Activated T-helper 1 cell treated with anti-CD3 and anti-CD28 coated beads, Interleukin-2, amount 50 U/mL, for 16 hours (primary cell): ENCODE measurements at places on chromosomes 3 and 15.
A peak's percentile ranks its signal among the peaks of the same experiment; 100 is the strongest.

DNA sequence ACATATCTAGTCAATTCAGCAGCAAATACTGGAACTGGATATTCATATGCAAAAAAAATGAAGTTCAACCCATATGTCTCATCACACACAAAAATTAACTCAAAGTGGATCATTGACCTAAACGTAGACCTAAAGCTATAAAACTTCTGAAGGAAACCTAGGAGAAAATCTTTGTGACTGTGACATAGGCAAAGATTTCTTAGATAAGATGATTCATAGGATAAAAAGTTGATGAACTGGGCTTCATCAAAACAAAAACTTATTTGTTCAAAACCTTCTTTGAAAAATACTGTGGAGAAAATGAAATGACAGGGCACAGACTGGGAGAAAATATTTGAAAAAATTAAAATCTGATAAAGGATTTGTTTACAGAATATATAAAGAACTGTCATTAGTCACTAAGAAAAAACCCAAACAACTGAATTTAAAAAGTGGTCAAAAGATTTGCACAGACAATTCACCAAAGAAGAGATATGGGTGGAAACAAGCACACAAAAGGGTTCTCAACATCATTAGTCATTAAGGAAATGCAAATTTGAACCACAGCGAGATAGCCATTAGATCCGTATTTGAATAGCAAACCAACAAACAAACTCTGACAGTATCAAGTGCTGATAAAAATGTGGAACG, 62.8 kb downstream of the ITGB5 start:
- DNase-seq = no peak

DNA sequence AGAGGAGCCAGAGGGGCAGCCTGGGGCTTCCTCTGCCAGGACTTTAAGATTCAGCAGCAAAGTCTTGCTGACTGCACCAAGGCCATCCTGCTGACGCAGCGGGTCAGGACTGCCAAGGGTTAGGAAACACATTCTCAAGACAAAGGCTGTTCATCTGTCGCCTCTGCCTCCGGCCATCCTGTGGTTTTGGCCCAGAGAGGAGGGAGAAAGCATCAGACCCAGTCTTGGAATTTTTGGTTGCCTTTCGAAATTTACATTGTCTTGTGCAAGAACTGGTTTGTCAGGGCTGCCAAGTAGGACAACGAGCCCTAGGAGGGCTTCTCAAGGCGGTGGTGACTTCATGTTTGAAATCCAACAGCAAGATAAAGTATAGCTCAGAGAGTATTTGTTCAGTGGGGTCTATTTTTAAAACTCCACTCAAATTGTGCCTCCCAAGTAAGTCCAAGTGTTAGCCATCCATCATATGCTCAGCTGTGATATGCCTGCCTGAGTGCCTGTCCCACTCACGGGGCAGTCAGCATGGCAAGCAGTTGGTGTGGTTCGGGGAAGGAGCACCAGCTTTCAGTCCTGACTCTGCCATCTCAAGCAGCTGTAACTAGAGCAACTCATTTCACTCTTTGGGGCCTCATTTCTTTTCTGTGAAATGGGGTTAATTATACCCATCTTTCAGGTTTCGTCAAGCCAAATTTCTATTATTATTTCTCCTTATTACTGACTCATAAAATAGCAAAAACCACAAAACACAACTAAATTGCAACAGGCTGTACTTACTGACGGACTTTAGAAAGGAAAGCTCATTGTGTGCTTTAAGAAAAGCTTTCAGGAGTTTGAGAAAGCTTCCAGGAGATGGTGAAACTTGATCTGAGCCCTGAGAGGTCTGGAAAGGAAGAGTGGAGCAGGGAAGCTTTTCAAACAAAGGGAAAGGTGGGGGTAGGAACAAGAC, 42.4 kb upstream of the RHO start:
- DNase-seq = no peak

DNA sequence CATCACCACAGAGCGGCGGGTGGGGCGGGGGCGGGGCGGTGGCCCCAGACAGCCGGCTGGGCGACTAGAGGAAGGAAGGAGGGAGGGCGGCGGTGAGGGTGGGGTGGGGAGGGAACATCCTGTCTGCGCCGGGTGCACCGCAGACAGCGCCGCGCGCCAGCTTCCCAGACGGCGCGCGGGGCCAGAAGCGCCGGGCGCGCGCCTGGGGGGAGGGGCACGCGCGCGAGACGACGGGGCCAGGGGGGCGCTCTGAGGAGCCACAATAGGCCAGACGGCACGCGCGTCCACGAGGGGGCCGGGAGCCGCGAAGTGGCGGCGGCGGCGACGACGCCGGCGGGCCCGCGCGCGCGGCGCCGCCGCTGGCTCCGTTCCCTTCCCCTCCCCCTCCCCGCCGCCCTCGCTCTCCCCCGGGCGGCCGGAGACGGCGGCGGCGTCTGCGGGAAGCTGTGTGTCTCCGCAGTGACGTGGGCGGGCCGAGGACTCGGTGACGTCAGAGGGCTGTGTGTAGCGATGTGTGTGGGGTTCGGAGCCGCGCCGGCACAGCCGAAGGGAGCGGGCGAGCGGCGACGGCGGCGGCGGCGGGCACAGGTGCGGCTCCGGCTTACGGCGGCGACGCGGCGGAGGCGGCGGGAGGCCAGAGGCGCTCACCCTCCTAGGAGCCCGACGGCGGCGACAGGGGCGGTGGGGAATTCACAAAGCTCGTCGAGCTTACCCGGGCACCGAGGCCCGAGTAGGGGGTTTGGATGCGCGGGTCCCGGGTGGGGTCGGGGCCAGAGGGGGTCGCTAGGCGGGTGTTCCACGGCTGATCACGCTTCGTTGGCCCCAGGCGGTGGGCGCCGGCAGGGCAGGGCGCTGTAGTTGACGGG, at the start of gene SKIL:
TSS of gene SKIL (plus strand) at position 540 of the 866 bp plus-strand sequence. CDS start 2,617 bp downstream, outside the sequence.
- DNase-seq = peak; percentile 92

GRCh38 chr15:73283366-73283962, 85.3 kb downstream of the HCN4 start:
- DNase-seq = no peak

GRCh38 chr15:48992545-48992944, 28.8 kb upstream of the SHC4 start:
- DNase-seq = no peak

- no peak for DNase-seq
Observed at GRCh38 chr15:70613271-70613670, 150.1 kb downstream of the UACA start.

- DNase-seq = no peak
Observed at GRCh38 chr3:191136347-191136746, 62.7 kb upstream of the OSTN start.

GRCh38 chr3:5431811-5432378, 244.4 kb downstream of the EDEM1 start:
- DNase-seq = no peak

GRCh38 chr3:77001062-77001701, 38.7 kb upstream of the ROBO2 start:
- DNase-seq = no peak

DNA sequence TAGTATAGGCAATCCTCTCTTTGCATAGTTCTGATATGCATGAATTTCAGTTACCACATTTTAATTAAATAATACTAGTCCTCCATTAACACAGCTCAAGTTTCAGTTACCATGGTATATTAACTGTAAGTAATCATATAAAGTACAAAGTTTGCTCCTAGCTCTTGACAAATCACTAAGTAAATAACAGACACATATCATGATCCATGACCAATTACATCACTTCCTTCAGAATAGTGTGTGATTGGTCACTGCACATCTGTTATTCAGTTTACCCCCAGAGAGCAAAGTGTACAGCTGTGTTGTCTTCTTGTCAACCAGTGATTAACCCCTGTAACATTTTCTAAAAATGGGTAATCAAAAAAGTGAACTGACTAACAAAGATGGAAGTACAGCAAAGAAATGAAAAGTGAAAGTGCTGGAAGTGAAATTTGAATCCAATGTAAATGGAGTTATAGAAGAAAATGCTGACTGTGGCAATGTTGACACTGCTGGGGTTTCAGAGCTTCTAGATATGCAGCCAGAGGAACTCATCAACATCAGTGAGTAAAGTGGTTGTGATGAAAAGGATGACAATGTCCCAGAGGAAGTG, 30.2 kb upstream of the LEKR1 start:
- no peak for DNase-seq

GRCh38 chr3:69143612-69144011, 21.2 kb upstream of the LMOD3 start:
- DNase-seq = no peak

- no peak for DNase-seq
Observed at GRCh38 chr3:137121704-137122314, 164.0 kb downstream of the IL20RB start.

- DNase-seq = no peak
Observed at GRCh38 chr3:154933581-154933980, 146.5 kb upstream of the MME start.

GRCh38 chr3:197003461-197004385, 25.9 kb downstream of the MELTF start:
- no peak for DNase-seq
